ENCODE measurements at places on chromosomes 11 and 22.
A peak's percentile ranks its signal among the peaks of the same experiment; 100 is the strongest.

GRCh38 chr11:61602775-61603569, 22.1 kb upstream of the SYT7 start:
- DNase-seq, result peak; percentile 89

DNA sequence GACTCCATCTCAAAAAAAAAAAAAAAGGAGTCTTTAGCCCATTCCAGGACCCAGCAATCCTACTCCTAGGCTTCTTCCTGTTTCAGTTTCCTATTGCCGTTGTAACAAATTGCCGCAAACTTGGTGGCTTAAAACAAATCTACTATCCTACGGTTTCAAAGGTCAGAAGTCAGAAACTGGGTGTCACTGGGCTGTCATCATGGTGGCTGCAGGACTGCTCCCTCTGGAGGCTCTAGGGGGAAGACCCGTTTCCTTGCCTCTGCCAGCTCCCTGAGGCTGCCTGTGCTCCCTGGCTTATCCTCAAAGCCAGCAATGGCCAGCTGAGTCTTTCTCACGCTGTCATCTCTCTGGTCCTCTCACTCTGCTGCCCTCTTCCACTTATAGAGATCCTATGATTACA, 8.7 kb upstream of the DAGLA start:
- peak; percentile 50 for DNase-seq

GRCh38 chr11:82864268-82864667, 36.0 kb downstream of the PRCP start:
- DNase-seq, result peak; percentile 81

DNA sequence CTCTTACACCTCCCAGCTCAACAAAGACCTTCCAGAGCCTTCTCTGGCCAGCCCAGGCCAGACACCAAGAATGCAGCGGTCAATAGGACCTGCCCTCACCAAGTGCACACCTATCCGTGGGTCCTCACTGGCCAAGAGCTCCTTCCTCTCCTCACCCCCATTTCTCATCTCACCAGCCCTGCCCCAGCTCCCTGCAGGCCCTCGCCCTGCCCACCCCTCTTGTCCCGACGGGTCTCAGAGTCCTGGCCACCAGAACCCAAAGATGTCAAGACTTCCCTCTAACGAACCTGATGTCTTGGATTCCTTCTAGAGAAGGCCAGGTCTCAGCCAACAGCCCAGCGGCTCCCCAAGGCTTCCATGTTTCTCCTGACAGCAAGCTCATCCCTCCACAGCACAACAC, 43.6 kb downstream of the IGF2 start:
- peak; percentile 17 for DNase-seq

DNA sequence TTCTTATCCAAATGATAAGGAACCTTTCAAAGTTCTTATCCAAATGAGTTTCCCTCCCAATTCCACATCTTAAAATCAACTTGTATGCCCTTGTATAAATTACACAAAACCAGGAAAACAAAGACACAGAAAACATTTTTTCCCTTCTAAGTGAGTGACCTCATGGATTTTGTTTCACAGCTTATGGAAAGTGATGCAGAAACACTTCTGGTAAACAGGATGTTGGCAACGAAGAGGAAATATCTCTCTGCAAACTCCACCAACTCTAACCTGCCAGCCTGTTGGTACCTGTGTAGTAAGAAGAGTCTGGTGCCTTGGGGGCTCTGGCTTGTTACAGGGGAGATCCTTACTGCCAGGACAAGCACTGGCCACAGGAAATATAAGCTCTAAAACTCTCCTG, 57.0 kb downstream of the CELSR1 start:
- DNase-seq, result no peak

- DNase-seq, result no peak
These were observed 26.0 kb downstream of the FDX1 start for GRCh38 chr11:110455718-110456117.

DNA sequence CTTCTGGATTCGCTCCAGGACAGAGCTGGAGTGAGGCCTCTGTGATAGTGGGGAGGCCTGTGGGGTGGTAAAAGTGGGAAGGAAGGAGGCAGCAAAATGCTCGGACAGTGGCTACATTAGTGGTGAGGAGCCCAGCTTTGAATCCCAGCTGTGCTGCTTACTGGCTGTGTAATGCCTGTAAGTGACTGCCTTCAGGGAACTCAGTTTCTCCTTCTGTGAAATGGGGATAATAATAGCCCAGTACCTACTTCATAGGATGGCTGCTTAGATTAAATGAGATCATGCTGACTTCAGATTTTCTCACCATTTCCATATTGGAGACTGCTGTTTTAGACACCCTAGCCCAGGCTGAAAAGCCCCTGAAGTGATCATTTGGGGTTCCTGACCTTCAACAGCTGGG, 8.4 kb upstream of the ALX4 start:
- no peak for DNase-seq

DNA sequence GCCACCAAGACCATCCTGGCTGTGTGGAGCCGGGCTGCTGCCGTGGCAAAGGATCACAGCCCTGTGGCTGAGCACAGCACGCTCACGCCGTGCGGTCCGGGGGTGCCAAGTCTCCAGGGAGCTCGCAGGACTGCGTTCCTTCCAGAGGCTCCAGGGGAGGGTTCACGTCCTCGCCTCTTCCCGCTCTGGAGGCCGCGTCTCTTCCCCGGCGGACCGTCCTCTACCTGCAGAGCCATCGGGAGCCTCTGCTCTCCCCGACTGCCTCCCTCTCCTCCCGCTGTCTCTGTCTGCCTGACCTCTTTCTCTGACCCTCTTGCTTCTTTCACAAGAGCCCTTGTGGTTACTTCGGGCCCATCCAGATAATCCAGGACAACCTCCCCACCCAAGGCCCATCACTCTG, 11.4 kb upstream of the MUC5AC start:
- no peak for DNase-seq

DNA sequence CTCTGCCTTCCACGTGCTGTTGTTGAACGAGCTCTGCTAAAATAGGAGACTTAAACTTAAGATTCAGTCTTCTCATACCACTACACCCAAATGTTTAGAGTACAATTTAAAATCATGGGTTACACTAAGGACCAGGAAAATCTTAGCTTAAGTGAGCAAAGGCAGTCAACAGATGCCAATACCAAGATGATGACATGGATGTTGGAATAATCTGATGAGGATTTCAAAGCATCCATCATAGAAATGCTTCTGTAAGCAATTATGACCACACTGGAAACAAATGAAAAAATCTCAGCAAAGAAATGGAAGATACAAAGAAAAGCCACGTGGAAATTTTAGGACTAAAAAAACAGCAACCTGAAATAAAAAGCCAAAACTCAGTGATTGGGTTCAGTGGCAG, 109.8 kb downstream of the ATXN10 start:
- no peak for DNase-seq

DNA sequence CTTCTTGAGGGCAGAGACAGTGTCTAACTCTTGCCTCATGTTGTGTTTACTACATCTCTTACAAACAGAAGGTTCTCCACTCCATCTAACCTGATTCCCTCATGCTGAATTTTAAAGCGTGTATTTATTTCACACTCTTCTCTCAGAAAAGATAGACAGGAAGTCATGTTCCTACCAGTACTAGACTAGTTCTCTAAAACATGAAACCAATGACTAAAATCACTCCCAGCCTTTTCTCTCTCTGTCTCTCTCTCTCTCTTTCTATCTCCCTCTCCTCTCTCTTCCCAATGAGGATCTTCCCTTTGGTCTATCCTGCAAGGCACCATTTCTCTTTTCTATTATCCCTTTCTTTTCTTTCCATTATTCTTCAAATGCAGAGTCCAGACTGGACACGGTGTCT, 391.9 kb upstream of the CADM1 start:
- DNase-seq, result no peak

GRCh38 chr11:126415128-126415527, 59.6 kb downstream of the ST3GAL4 start:
- DNase-seq, result no peak

DNA sequence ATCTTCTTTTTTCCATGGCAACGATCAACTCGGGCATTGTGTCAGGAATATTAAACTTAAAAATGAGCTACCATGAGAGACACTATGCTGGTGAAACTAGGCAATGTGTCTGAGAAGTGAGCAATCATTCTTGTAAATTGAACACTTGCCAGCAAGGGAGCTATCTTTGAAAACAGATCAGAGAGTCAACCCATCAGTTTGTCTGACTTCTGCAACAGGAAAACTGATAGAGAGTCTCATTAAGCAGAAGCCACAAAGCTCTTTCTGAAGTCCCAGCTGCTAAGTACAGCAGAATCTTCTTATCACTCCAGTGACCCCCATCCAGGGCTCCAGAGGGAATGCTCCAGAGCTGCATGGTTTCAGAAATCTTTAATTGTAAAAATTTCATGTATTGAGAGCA, 114.7 kb downstream of the MSANTD4 start:
- DNase-seq, result no peak

Data from ELR (cell line).